K562 (cell line): ENCODE measurements at places on chromosomes 3 and 15. TPM values are rescaled to one million over a fixed set of nuclear protein-coding genes. Genes with fewer than 3 reads are reported as not detected.
A peak's percentile ranks its signal among the peaks of the same experiment; 100 is the strongest.

The GLDN gene
- 0.18 and 0.31 TPM in 2 replicates for total RNA-seq

The EIF4E3 gene
- total RNA-seq, result 2.4 TPM in 2 replicates

DNA sequence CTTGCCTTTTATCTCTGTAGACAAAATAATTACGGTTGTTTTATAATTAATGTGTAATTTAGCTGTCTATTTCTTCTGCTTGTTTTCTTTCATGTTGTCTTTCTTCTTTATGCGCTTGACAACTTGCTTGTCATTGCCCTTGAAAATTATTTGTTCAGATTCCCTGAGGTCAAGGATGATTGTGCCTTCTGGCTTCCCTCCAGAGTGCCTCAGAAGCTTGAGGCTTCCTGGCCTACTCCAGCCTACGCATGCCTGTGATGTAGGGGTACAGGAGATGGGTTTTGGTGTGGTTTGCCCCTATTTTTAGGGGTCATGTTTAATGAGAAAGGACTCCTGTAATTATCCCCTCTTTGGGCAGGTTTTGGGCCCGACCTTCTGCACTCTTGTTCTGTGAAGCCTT is 231.5 kb downstream of the SV2B start:
- no peak overlapping the region for H3K27ac ChIP-seq
- DNase-seq, result no peak
- H3K4me1 ChIP-seq, result no peaks in the 10 kb centered on the region
- H3K4me3 ChIP-seq, result no peak overlapping the region

GRCh38 chr15:64023220-64023619 is 23.1 kb downstream of the DAPK2 start:
- H3K27ac ChIP-seq, result no peak overlapping the region
- no peak overlapping the region for H3K4me3 ChIP-seq
- H3K36me3 ChIP-seq, result no peaks in the 10 kb centered on the region; the same call in 2 of the 3 replicates
- H3K4me1 ChIP-seq, result peaks cover 3% of the 10 kb centered on the region; the same call in 1 of the 2 replicates

DNA sequence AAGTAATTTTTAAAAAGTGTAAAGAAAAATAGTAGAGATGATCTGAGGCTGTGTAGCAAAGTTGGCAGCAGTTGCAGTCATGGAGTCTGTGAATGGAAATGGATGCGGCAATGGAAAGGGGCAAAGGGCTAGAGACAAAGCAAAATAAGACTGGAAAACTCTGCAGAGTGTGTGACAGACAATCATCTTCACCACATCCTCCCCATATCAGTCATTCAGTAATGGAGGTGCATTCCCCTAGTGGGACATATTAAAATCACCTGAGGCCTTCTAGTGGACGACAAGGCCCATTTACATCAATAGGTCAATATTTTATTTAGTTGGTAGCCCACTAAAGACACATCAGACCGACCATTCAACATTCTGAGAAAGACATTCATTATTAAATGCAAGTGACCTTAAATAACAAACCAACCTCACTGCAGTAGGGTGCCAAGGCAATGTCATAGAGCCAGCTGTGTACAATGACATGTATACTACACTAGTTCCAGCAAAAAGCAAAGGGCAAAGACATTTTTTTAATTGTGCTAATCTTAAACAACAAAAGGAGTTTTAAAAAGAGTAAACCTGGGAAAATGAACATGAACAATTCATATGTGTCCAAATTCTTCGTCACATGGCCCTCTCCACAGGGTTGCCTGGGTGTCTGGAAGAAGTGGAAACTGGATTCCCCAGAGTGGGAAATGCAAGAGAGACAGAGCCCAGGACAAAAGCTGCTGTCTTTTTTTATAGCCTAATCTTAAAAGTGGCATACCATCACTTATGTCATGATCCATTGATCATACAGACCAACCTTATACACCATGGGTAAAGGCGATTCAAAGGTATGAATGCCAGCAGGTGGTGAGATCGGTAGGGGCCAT is 15.6 kb upstream of the RAP2B start:
- H3K4me1 ChIP-seq, result no peaks in the 10 kb centered on the region
- no peaks in the 10 kb centered on the region for H3K27me3 ChIP-seq
- no peak overlapping the region for H3K4me3 ChIP-seq
- H3K36me3 ChIP-seq, result no peaks in the 10 kb centered on the region

DNA sequence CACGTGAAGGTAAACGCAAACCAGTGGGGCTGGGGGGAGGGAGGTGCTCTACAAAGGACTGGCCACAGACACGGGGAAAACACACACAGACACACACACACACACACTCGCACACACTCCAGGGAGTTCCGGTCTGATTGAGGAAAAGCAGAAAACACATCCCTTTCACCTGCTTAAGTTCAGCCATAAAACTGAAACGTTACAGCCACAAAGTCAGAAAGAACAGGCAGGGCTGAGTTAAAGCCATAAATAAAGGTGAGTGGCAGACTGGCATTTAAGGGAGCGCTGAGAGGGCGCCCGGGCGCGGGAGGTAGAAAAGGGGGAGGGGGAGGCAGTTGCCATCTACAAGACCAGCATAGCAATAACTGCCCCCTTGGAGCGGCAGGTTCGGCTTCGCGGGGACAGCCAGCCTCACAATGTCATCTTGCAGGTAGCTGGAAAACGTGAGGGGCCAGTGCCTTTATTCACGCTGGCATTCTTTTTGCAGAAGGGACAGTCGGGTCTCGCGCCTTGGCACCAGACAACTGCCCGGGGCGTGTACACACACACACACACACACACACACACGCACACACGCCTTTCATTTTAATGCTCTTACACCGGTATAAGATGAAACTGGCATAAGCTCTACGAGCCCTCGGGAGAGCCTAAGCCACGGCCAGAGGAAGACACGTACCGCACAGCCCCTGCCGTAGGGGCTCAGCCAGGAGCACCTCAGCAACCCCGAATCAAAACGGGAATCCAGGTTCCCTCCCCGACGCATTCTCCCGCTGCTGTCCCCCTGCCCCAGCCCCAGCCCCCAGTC is 866 bp downstream of the TNIK start:
- no peaks in the 10 kb centered on the region for H3K36me3 ChIP-seq
- peak overlapping the region; percentile 84 for H3K27ac ChIP-seq
- H3K4me3 ChIP-seq, result peak overlapping the region; percentile 57
- peaks cover 33% of the 10 kb centered on the region for H3K4me1 ChIP-seq

DNA sequence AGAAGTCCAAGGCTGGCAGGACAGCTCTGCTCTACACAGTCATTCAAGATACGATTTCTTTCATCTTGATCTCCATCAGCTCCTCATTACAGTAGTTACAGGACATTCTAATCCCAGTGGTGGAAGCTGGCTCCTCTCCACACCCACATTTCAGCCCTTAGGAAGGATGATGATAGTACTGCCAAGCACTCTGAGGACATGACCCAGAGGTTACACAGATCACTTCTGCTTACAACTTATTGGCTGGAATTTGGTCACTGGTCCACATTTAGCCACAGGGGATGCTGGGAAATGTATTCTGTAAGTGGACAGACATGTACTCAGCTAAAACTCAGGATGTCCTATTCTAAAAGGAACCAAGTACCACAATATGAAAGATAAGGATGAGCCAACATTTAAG is 77.1 kb downstream of the IQCH start:
- H3K27me3 ChIP-seq, result no peaks in the 10 kb centered on the region
- no peaks in the 10 kb centered on the region for H3K4me1 ChIP-seq
- no peak for DNase-seq
- H3K36me3 ChIP-seq, result no peaks in the 10 kb centered on the region

GRCh38 chr3:158050461-158050860 is 55.8 kb downstream of the SHOX2 start:
- no peaks in the 10 kb centered on the region for H3K27me3 ChIP-seq
- no peak for DNase-seq
- H3K4me3 ChIP-seq, result no peak overlapping the region
- H3K4me1 ChIP-seq, result no peaks in the 10 kb centered on the region
- H3K36me3 ChIP-seq, result no peaks in the 10 kb centered on the region
